Stimulated activated CD8-positive, alpha-beta memory T cell treated with anti-CD3 and anti-CD28 coated beads, Interleukin-7, amount 100 ng/mL, for 4 hours (primary cell): ENCODE measurements at places on chromosomes 16 and 17.
A peak's percentile ranks its signal among the peaks of the same experiment; 100 is the strongest.

- no peak for DNase-seq
Observed at GRCh38 chr17:64950871-64951270, 31.6 kb upstream of the LRRC37A3 start.

DNA sequence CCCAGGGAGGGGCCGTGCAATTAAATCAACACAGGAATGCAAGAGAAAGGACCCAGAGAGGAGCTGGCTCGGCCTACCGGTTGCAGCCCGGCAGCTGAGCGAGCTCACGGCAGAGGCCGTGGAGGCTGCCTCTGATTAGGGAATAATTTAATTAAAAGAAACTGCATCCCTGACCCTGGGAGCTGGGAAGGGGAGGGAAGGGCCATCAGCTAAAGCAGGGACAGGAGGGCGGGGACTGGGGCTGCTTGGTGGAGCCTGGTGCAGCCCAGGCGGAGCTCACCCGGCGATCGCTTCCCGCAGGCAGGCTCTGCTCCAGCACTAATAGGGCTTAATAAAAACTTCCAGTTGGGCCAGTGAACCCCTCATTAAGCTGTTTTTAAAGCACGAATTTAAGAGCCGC is 43.4 kb downstream of the LMF1 start:
- DNase-seq = no peak

DNA sequence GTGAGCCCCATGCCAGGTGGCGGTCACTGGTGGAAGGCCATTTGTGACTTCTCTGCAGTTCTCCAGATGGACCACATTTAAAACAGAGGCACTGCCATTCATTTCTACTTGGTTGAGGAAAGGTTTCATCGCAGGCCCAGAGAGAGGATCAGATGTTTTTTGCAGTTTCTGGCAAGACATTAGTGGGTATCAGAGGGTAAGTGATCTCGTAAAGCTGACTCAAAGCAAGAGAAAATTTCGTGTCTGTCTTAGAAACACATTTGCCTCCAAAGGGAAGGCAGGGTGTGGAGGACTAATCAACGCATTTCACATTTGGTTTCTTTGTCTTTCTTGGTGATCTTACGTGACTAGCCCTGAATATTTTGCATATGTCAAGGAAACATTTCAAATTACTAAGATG is 81.8 kb downstream of the PRKCB start:
- no peak for DNase-seq

- no peak for DNase-seq
Observed at GRCh38 chr17:4849011-4849536, 15.9 kb downstream of the MINK1 start.

- no peak for DNase-seq
Observed at GRCh38 chr16:89242795-89243200, 25.3 kb downstream of the ZNF778 start.

DNA sequence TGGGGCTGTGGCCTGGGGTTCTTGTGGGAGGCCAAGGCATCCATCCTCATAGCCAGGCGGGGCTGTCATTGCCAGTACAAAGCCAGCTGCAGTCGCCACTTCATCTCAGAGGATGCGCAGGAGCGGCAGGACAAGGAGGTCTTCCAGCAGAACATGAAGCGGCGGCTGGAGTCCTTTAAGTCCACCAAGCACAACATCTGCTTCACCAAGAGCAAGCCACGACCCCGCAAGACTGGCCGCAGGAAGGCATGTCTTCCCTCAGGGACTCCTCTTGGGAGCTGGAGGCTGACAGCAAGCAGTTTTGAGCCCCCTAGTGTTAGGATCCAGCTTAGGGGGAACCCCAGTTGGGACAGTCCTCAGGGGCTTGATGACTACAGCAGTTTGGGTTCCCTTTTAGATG is 15.1 kb upstream of the PLEKHG4 start:
- no peak for DNase-seq

DNA sequence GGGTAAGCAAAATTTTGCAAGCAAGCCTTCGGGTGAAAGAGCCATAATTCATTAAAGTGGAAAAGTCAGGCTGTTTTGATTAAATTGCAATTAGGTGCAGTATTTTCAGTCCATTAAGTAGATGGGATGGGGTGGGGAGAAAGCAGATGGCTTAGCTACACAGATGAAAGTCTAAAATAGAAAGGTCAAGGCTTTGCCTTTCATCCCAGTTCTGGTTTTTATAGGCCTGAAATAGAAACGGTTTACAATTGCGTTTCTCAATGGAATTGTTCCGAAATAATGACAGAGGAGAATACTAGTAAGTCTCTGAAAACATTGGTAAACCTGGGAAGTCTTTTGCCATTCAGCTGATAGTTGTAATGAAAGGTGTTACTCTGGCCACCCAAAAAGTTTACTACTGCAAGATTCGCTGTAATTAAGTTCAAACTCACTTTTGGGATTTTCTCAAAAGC is 1.5 kb downstream of the PPM1E start:
- DNase-seq = no peak

DNA sequence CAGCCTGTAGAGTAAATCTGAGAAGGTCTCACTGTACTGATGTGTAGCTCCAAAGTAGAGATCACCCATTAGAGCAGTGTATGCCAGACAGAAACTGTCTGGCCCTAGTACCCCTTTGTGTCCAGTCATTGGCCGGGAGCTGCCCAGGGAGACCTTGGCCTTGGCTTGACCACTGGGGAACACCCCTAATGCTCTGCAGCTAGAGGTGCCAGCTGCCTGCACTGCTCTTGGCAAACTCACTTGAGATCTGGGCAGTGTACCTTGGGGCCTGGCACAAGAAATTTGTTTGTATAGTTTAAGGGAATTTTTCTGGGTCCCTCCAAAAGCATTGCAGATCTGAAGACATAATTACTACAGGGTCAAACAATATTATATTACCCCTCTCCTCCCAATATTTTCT is 78.7 kb upstream of the MPHOSPH6 start:
- no peak for DNase-seq

- no peak for DNase-seq
Observed at GRCh38 chr16:51399908-51400670, 249.0 kb upstream of the SALL1 start.

DNA sequence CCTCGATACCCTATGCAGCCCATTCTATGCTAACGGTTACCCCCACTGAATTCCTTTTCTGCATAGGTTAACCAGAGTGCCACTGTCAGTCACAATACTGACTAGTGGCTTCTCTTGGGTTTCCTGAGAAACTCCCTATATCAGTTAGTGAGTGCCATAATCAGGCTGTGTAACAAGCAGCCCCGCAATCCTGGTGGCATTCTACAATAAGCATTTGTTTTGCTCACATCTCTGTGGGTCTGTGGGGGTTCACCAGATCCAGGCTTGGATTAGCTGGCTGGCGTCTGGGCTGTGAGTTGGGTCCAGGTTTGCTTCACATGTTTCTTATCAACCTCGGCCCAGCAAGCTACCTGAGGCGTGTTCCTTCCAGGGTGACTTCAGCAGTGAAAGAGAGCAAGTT is 42.4 kb downstream of the TMEM235 start:
- DNase-seq = no peak

- DNase-seq = no peak
Observed at GRCh38 chr17:507441-507840, 154.8 kb upstream of the RPH3AL start.

GRCh38 chr16:79638386-79638785 is 37.8 kb upstream of the MAF start:
- DNase-seq = no peak

GRCh38 chr16:50273382-50273690 is 7.0 kb downstream of the ADCY7 start:
- no peak for DNase-seq

- DNase-seq = peak; percentile 65
Observed at GRCh38 chr17:74210191-74211140, 2.9 kb upstream of the TTYH2 start.

GRCh38 chr17:78525511-78526160 is 51.6 kb downstream of the DNAH17 start:
- no peak for DNase-seq

- DNase-seq = no peak
Observed at GRCh38 chr17:539066-539465, 175.6 kb downstream of the VPS53 start.

DNA sequence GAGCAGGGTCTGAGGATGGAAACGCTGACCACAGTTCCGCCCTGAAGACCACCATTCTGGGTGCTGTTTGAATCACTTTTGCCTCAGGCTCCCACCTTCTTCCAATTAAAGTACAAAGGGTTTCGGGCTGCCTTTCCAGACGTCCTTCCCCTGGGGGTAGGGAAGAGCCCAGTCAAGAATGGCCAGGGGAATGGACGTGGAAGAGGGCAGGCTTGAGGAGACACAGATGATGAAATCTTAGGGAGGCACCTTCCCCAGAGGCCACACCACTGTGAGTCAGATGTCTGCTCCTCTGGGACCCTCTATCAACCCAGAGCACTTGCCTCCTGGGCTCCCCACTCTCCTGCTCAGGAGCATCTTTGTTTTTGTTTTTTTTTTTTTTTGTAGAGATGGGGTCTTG is 27.5 kb upstream of the MTSS2 start:
- no peak for DNase-seq

DNA sequence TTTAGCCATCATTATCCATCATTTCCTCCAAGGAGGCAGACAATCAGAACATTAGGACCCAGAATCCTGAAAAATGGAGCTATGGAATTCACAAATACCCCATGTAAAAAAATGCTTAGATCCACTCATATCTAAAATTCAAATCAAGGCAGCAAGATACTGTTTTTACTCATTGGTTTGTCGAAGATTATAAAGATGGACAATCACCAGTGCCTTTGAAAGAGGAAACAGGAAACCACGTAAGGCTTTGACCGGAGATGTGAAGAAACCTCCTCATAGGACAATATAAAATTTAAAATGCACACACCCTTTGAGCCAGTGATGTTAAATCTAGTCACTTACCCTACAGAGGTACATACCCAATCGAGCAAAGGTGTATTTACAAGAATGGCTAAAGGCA is 130.0 kb downstream of the XYLT1 start:
- no peak for DNase-seq

DNA sequence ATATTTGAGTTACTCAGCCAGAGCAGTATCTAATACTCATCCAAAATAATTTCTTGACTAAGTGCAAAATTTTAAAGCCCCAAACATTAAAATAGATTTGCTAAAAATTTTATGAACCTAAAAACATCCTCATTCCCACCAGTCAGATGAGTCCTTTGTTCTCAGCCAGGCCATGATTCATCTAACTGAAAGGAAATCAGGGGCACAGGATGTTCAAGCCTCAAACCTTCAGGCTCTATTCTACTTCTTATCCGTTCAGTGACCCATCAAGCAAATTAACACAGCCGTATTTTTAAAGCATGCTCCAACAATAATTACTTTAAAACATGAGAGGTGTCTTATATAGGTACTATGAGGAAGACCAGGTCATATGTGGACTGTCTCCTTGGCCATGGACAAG is 176.5 kb upstream of the MON1B start:
- DNase-seq = no peak
